ENCODE measurements at places on chromosomes 5 and 9.

DNA sequence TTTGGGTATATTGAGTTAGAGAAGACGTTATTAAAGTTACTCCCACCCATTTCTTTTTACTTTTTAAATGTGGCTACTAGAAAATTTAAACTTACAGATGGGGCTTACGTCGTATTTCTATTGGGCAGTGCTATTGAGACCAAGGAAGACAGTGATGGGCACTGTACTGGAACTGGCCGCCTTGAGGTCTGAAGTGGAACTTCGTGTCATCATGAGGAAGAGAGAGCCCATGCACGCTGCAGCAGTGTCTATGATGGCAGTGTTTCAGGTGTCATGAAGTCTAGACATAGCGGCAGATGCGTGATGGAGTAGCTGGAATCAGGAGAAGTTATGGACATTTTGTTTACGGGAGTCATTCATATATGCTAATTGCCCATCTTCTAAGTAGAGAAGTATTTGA is 143.7 kb downstream of the LRRC70 start:
- DNase-seq: no peak

DNA sequence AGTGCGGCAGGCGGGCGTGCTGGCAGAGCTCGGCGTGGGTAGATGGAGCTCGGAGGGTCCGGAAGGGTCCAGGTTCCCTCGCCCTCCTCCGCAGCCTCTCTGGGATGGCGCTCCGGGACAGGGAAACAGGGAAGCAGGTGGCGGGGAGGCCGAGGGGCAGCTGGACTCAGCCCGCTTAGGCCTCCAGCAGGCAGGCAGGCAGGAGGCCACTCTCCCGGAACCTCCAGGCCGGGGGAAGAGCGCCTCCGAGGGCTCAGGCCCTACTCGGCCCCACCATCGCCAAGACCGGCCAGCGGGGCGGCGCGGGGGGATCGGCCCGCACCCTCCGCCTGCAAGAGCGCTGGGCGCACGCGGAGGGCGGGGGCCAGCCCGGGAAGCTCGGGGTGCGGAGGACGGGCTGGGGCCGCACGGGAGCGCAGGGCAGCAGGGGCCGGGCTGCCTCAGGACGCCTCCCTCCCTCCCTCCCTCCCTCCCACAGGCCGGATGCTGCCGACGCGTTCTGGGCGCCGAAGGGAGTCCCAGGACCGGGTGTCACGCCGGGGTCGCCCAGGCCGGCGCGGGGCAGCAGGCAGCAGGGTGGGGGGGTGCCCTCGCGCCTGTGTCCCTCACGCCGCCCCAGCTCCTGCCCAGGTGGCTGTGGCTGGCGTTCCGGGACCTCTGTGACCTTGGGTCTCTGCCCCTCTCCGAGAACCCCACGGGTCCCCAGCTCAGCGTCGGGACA is 977 bp downstream of the MGAT4B start:
- peak; percentile 67 for DNase-seq

- no peak for DNase-seq
Measured at GRCh38 chr5:143887903-143888665, 76.1 kb downstream of the HMHB1 start.

DNA sequence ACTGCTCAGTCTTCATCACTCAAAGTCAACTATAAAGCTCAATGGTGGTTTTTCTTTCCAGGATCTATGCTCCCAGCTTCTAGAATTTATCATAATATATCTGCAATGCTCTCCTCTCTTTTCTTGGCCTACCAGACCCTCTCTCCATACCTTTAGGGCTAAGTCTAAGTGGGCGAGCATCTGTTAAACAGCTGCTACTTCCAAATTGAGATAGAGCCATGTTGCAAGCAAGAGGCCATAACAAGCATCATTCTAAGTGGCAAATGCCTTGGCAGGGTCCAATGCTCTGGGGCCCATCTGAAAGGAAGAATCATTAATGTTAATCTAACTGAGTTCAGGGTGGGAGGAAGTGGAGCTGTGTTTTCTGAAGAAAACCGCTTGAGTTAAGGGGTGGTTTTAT is 324.0 kb downstream of the TLR4 start:
- no peak for DNase-seq

GRCh38 chr9:129989740-129990139 is 53.2 kb downstream of the FNBP1 start:
- DNase-seq: no peak

- DNase-seq: no peak
Measured at GRCh38 chr5:61590473-61590872, 258.4 kb downstream of the ZSWIM6 start.

GRCh38 chr5:175325681-175326080 is 118.3 kb downstream of the DRD1 start:
- DNase-seq: no peak

DNA sequence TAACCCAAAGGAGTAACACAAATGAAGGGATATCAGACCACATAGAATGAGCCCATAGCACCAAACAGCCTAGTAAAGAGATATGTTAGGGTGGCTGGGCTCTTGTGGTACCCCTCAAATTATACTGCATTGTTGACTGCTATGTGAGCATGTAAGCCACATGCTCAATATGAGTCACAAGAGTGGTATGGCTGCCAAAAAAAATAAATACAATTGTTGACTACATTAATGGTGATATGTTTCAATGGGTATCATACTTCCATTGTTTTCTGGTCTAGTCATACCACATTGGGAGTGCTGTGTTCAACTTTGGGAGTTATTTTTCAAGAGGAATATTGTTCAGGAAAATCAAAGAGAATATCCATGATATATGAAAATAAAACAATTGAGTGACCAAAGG is 162.4 kb upstream of the PIK3R1 start:
- DNase-seq: no peak

- DNase-seq: no peak
Measured at GRCh38 chr9:15059003-15059402, 148.8 kb upstream of the FREM1 start.

DNA sequence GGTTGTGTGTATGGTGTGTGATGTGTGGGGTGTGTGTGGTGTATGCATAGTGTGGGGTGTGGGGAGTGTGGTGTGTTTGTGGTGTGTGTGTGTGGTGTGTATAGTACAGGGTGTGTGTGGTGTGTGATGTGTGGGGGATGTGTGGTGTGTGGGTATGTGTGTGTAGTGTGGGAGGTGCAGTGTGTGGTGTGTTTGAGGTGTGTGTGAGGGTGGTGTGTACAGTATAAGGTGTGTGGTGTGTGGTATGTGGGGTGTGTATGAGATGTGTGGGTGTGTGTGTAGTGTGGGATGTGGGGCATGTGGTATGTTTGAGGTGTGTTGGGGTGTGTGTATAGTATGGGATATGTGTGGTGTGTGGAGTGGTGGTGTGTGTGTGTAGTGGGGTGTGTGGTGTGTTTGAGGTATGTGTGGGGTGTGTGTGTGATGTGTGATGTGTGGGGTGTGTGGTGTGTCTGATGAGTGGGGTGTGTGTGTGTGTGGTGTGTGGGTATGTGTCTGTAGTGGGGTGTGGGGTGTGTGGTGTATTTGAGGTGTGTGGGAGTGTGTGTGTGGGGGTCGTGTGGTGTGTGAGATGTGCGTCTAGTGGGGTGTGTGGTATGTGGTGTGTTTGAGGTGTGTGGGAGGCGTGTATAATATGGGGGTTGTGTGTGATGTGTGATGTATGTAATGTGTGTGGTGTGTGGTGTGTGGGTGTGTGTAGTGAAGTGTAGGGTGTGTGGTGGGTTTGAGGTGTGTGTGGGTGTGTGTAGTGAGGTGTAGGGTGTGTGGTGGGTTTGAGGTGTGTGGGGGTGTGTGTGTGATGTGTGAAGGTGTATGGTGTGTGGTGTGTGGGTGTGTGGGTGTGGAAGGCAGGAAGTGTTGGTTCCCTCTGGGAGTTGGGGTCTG is 8.6 kb downstream of the ECSCR start:
- DNase-seq: no peak

- no peak for DNase-seq
Measured at GRCh38 chr9:128250839-128251731, 24.7 kb downstream of the GOLGA2 start.

DNA sequence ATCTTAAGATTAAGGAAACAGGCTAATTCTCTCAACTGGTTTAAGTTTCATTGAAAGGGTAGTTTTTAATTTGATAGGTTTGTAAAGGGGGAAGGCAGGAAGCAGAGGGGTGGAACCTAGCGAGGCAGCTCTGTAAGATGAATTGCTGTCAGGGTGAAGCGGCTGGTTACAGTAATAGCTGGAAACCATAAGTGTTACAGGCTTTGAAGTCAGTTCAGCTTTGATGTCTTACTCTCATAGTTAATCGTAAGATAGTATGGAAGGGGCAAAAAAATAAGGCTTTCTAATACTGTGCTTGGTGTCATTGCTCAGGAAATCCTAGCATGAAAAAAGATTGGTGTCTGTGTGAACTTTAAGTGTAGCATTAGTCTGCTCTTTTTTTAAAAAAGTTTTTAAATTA is 20.3 kb downstream of the POU5F2 start:
- no peak for DNase-seq

DNA sequence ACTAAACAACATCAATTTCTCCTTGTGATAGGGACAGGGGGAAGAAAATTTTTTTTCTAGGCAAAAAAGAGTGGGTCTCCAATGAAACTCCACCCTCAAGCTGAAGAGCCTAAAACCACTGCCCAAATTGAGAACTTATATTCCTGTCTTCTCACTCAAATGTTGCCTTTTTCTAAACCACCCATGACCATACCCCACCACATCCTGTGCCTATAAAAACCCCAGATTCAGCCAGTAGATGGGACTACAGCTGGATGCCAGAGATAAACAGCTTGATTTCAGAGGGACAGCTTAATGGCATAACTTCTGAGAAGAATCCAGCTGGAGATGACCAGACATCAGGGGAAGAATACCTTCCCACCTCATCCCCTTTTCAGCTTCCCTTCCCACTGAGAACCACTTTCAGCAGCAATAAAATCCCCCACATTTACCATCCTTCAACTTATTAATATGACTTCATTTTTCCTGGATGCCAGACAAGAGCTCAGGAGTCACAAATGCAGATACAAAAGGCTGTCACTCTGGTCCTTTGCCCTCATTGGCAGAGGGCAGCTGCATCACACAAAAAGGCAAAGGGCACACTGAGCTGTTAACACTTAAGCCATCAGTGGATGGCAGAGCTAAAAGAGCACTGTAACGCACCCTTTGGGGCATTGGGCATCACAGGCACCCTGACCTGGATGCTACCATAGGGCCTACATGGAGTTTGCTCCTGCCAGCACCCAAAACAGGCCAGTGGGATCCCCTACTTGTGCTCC is 972.5 kb upstream of the CTNND2 start:
- no peak for DNase-seq

GRCh38 chr5:155936520-155937406 is 390.2 kb upstream of the SGCD start:
- no peak for DNase-seq

- no peak for DNase-seq
Measured at GRCh38 chr5:179730852-179731251, 1.8 kb upstream of the MAML1 start.

DNA sequence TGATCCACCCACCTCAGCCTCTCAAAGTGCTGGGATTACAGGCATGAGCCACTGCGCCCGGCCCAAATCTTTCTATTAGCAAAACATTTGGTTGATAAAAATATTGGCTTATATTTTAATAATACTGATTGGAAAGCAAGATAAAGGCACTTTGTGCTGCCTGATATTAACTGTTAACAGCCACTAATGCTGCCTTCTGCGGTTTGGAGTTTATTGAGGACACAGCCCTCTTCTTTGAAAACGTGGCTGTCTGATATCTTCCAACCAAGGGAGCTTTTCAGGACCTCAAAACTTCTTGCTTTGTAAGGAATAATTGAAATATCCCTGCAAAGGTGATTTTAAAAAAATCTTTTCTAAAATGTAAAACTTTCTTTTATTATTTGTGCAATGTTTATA is 94.0 kb downstream of the IQGAP2 start:
- DNase-seq: no peak

- no peak for DNase-seq
Measured at GRCh38 chr5:163189023-163189553, 248.3 kb upstream of the CCNG1 start.

DNA sequence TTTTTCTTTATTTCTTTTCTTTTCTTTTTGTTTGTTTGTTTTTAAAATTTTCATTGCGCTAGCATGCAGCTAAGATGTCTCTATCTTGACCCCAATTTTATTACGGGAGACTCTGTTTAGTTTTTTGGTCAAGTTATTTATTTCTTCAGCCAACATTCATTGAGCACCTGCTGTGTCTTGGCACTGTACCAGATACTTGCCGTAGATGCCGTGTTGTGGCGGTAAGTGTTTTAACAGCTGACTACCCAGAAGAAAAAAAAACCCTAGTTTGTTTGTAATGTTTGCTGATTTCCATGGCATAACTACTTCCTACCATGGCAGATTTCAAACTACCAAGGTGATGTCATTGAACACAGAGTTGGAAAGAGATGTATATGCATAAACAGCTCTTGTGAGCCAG is 65.0 kb downstream of the UGCG start:
- no peak for DNase-seq

- no peak for DNase-seq
Measured at GRCh38 chr9:2281803-2282185, 266.6 kb downstream of the SMARCA2 start.

DNA sequence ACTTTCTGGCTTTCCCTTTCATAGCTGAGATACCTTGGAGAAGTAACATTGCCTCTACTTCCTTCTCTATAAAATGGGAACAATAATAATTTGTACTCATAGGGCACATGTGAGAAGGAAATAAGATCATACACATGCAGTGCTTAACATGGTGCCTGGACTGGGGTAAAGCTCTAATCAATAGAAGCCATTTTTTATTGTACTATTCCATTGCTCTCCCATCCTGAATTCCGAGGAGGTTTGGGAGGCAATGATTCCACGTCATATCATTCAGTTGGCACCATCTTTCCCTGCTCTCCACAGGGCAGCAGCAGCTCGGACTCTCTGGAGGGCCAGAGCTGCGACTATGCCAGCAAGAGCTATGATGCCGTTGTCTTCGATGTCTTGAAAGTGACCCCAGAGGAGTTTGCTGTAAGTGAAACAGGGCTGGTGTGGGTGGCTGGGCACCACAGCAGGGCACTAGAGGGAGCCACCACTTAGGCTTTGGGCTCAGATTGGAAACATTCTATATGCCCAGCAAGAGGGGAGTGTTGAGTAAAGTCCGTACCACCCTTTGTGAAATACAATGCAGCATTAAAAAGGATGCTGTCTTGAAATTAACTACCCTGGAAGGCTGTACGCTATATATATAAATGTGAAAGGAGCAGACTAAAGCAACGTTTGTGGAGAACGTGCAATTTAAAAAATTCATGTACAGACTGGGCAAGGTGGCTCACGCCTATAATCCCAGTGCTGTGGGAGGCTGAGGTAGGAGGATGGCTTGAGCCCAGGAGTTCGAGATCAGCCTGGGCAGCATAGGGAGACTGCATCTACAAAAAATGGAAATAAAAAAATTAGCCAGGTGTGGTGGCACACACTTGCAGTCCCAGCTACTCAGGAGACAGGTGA is 51.2 kb downstream of the RALGPS1 start:
- DNase-seq: peak; percentile 66

- DNase-seq: no peak
Measured at GRCh38 chr5:36689225-36689624, 82.8 kb downstream of the SLC1A3 start.
